ENCODE measurements at places on chromosomes 11 and 22.
A peak's percentile ranks its signal among the peaks of the same experiment; 100 is the strongest.

- peak; percentile 60 for DNase-seq
Observed at GRCh38 chr11:75420224-75421034, 12.6 kb downstream of the KLHL35 start.

DNA sequence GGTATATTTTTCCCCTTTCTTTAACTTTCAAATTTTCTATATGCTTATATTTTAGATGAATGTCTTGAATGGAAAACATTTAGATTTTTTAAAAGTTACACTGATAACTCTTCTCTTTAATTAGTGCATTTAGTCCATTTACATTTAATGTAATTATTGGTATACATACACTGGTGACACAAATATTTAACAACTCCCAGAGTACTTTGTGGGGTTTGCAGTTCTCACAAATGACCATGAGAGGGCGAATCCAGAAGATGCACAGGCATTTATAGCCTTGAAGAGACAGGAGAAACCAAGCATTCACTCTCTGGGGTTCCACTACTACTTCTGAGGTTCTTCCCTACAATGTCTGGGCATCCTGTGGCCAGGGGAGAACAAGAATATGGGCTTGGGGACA is 125.1 kb downstream of the TIMP3 start:
- peak; percentile 64 for DNase-seq

GRCh38 chr11:79209540-79210266 is 231.1 kb downstream of the TENM4 start:
- no peak for DNase-seq

DNA sequence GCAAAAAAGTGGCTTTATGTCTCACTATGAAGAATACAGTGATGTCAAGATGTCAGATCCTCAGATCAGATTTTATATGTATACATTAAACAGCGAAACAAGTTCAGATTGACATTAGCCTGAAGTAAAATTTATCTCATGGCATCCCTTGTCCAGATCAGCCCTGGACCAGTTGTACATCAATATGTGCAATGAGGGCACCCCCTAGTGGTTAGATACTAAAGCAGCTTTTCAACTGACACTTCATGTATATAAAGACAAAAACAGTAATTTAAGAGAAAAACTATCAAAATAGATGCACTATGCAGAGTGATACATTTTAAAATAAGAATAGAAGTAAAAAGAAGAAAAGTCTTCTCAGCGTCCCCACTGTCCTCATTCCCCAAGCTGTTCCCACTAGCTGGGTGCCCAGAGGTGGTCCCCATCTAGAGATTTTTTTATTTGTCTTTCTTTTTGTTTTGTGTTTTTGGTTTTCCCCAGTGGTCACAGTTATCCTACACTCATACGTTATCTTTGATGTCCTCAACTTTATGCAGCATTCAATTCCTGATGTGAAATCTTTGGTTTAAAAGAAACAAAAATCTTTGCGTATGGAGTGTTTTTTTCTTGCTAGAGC is 2193.4 kb upstream of the RAG2 start:
- peak; percentile 85 for DNase-seq

DNA sequence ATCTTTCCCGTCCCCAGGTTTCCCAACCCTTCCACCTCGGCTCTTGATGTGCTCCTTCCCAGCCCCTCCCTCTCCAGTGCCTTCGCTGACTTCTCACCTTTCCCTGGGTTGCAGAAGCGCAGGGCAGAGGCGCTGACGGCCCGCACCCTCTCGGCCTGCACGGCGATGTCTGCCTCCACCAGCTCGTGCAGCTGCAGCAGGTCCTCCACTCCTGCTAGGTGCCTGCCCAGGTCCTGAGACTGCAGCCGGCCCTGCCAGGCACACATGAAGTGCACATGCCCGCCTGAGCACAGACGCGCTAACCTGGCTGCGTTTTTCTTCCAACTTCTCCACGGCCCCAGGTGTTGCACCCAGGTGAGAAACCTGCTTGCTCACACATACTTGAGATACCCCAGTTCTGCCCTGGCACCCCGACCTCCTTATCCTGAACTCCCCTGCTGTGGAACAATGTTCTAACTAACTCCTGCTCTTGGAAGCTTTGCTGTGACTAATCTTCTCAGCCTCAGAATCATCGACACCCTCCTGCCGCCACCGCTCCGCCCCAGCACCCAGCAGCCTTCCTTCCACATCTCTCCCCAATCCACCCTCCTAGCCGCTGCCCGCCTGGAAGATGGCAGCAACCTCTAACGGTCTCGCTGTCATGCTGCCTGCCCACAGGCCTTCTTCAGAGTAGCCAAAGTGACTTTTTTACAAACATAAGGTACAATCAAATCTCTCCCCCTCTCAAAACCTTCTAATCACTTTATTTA is 23.3 kb downstream of the SPTBN2 start:
- DNase-seq: no peak

DNA sequence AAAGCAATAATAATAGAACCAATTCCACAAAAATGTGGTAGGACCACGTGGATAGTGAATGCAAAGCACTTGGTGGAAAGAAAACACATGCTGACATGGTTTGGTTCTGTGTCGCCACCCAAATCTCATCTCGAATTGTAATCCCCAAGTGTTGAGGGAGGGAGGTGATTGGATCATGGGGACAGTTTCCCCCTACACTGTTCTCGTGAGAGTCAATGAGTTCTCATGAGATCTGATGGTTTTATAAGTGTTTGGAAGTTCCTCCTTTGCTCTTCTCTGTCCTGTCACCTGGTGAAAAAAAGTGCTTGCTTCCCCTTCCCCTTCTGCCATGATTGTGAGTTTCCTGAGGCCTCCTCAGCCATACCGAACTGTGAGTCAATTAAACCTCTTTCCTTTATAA is 421.9 kb upstream of the CADM1 start:
- DNase-seq: no peak

DNA sequence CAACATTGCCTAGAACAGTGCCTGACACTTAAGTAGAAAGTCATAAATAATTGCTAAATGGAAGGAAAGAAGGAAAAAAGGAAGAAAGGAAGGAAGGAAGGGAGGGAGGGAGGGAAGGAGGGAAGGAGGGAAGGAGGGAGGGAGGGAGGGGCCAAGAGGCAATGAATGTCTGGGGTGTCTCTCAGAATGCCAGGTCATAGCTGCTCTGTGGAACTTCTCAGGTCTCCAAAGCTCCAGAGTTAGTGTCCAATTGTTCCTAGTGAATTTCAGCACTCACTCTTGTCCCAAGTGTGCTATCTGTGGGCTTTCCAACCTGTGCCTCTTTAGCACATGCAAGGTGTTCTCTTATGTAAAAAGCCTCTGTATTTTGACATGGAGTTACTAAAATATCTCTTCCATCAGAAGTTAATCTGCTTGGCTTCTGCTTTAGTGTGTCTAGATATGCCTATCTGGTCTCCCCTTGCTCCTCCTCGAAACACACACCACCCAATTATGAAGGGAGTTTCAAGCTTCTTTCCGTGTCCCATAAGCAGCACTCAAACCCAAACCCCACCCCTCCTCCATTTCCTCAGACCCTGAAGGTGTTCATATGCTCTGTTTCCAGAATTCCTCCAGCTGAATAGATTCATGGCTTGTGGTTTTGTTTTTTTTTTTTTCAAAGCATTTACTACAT is 56.5 kb downstream of the FAM76B start:
- DNase-seq: no peak

GRCh38 chr11:9760193-9760575 is 96.3 kb downstream of the SWAP70 start:
- DNase-seq: no peak

DNA sequence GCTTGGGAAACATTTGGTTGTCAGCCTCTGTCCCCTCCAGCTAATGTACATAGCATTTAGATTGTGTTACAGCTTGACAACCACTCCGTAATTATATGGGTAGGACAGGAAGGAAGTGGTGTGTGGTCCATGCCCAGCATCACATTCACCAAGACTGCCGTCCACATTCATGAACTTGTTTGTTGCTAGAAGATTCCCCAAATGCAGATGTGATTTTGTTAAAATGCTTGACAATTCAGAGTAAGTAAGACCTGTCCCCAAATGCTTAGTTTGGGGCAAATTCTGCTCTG is 1482.7 kb downstream of the TBC1D22A start:
- no peak for DNase-seq

DNA sequence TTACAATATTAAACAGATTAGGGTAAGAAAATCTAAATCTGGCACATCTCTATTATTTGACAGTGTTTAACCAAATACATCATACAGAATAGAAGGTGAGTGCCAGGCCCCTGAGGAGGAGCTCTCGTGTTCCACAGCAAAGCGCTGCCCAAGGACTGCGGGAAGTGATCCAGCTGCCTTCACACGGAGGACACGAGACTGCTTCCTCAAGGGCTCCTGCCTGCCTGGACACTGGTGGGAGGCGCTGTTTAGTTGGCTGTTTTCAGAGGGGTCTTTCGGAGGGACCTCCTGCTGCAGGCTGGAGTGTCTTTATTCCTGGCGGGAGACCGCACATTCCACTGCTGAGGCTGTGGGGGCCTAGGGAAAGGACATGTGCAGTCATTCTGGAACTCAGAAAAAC is 71.1 kb downstream of the NCAPD3 start:
- no peak for DNase-seq

GRCh38 chr11:105912666-105913065 is 109.4 kb downstream of the MSANTD4 start:
- DNase-seq: no peak

- DNase-seq: no peak
Observed at GRCh38 chr11:2807025-2807681, 78.4 kb downstream of the CDKN1C start.

GRCh38 chr22:47169801-47170140 is 407.3 kb downstream of the TBC1D22A start:
- DNase-seq: no peak

GRCh38 chr11:68843052-68843561 is 1.4 kb upstream of the CPT1A start:
- no peak for DNase-seq

GRCh38 chr11:133893381-133893780 is 48.1 kb upstream of the SPATA19 start:
- DNase-seq: no peak

DNA sequence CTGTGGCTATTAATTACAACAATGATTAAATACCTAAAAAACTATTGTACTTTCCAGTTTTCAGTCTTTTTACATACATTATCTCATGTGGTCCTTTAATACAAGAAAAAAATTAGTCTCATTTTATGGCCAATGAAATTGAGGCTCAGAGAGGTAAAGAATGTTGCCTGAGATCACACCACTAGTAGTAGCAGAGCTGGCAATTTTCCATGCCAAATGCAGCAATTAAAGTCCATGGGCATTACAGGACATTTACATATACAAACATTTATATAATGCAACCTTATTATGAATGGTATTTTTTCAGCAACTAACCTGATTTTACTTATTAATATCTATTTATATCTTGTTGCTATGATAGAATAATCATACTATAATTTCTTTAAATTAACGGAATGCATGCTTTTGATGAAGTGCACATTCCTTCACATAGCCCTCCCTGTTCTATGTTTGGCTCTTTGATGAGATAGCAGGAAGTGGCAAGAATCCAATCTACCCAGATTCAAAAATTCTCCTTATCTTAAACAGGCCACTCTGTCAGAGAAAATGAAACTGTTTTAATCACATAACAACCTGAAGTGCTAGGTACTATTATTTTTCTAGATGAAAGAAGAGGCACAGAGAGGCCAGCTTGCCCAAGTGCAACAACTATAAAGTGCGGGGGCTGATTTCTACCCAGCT is 120.9 kb upstream of the LDLRAD3 start:
- DNase-seq: no peak

Measured in NCI-H82 (cell line).